ENCODE measurements at places on chromosomes 16 and 17. TPM values are rescaled to one million over a fixed set of nuclear protein-coding genes. Genes with fewer than 3 reads are reported as not detected.

JPH3 gene
- not detected for total RNA-seq

DRC3 gene
- 2.6 TPM for total RNA-seq

SUPT4H1 gene
- total RNA-seq = 62.6 TPM

CCL11 gene
- total RNA-seq = 1.3 TPM

GINS2 gene
- total RNA-seq = 0.92 TPM

RFWD3 gene
- total RNA-seq = 6.6 TPM

WNT3 gene
- 0.83 TPM for total RNA-seq

LHX1 gene
- total RNA-seq = not detected

ATAD5 gene
- total RNA-seq = 0.46 TPM

MSLN gene
- total RNA-seq = 4.0 TPM

FUS gene
- 156 TPM for total RNA-seq

SLC13A2 gene
- not detected for total RNA-seq

TBC1D3I gene
- total RNA-seq = not detected

RHBDF2 gene
- 11.6 TPM for total RNA-seq

G6PC1 gene
- not detected for total RNA-seq

MFAP4 gene
- total RNA-seq = 69.2 TPM

GRCh38 chr16:1300664-1301476 is 8.6 kb upstream of the UBE2I start:
- H3K27ac ChIP-seq = no peak overlapping the region
- H3K4me3 ChIP-seq = no peak overlapping the region
- peaks cover 15% of the 10 kb centered on the region for H3K4me1 ChIP-seq
- H3K27me3 ChIP-seq = peaks cover 36% of the 10 kb centered on the region
- peak; percentile 55 for DNase-seq

- H3K27ac ChIP-seq = no peak overlapping the region
- H3K4me3 ChIP-seq = no peak overlapping the region
- H3K4me1 ChIP-seq = no peaks in the 10 kb centered on the region
- H3K27me3 ChIP-seq = no peaks in the 10 kb centered on the region
- no peaks in the 10 kb centered on the region for H3K36me3 ChIP-seq
These were observed 78.6 kb downstream of the MRM1 start for GRCh38 chr17:36679815-36680467.

- no peaks in the 10 kb centered on the region for H3K36me3 ChIP-seq
- no peak overlapping the region for H3K27ac ChIP-seq
- DNase-seq = no peak
- no peaks in the 10 kb centered on the region for H3K27me3 ChIP-seq
- H3K4me1 ChIP-seq = peaks cover 4% of the 10 kb centered on the region
These were observed 8.7 kb downstream of the SNX29 start for GRCh38 chr16:11985250-11985649.

DNA sequence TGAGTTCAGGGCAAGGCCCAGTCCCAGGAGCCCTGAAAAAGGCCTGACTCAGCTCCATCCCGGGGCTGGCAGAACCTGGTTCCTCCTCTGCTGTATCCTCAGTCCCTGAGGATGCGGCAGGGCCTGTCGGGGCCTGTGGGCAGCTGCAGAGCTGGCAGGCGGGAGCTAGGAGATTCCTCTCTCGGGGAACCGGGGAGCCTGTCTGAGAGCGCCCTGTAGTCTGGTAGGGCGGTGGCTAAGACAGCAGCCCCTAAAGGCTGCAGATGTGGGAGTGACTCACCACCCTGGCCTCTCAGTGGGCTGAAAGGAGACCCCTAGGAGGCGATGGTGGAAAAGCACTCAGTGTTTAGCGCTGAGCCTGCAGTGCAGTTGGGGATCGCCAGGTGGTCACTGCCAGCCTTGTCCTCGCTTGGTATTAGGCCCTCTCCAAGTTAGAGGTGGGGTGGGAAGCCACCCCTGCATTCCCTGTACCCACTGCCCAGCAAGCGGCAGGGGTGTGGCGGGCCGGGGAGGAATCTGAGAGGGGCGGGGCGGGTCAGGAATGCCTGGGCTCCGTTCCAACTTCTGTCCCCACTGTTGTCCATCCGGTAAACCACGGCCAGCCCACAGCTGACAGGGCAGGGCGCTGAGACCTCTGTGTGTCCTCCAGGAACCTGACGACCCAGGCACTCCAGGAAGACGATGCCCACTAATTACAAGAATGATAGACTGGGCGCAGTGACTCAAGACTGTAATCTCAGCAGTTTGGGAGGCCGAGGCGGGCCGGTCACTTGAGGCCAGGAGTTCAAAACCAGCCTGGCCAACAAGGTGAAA is 29.5 kb upstream of the CDH1 start:
- peaks cover 10% of the 10 kb centered on the region for H3K27me3 ChIP-seq
- H3K4me1 ChIP-seq = no peaks in the 10 kb centered on the region
- H3K4me3 ChIP-seq = no peak overlapping the region
- no peak overlapping the region for H3K27ac ChIP-seq

- peaks cover 20% of the 10 kb centered on the region for H3K36me3 ChIP-seq
- H3K27ac ChIP-seq = peak overlapping the region; percentile 93
- DNase-seq = no peak
These were observed 30.3 kb downstream of the CPSF4L start for GRCh38 chr17:73231395-73231794.

GRCh38 chr17:44414394-44415155 is 25.1 kb upstream of the ITGA2B start:
- no peak for DNase-seq
- no peak overlapping the region for H3K27ac ChIP-seq
- H3K4me1 ChIP-seq = no peaks in the 10 kb centered on the region
- H3K4me3 ChIP-seq = no peak overlapping the region
- H3K27me3 ChIP-seq = no peaks in the 10 kb centered on the region

- peaks cover 3% of the 10 kb centered on the region for H3K27me3 ChIP-seq
- no peak overlapping the region for H3K27ac ChIP-seq
- no peak overlapping the region for H3K4me3 ChIP-seq
- no peak for DNase-seq
- no peaks in the 10 kb centered on the region for H3K36me3 ChIP-seq
These were observed 42.4 kb upstream of the LONP2 start for GRCh38 chr16:48201515-48202201.

DNA sequence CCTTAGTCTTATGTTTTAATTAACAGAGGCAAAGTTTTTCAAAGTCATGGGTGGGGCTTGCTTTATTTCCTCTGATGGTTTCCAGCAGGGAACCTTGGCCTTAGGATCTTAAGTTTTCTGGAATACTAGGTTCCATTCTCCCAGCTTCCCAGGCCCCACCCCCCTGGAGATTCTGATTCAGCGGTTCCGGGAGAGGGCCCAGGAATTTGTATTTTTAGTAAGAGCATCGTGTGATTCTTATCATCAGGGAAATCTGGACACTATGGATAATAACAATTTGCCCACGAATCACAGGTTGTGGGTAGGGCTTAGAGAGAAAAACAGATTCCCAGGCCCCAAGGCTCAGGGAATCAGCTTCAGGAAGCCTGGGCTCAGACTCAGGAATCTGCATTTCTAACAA is 263.6 kb downstream of the NTN1 start:
- H3K4me1 ChIP-seq = no peaks in the 10 kb centered on the region
- H3K4me3 ChIP-seq = no peak overlapping the region
- H3K36me3 ChIP-seq = no peaks in the 10 kb centered on the region
- H3K27me3 ChIP-seq = no peaks in the 10 kb centered on the region

- H3K27ac ChIP-seq = no peak overlapping the region
- H3K36me3 ChIP-seq = no peaks in the 10 kb centered on the region
- H3K27me3 ChIP-seq = no peaks in the 10 kb centered on the region
These were observed 640.8 kb downstream of the WWOX start for GRCh38 chr16:78740269-78740668.

- H3K27ac ChIP-seq = peak overlapping the region; percentile 70
- no peak overlapping the region for H3K4me3 ChIP-seq
- H3K27me3 ChIP-seq = no peaks in the 10 kb centered on the region
- peak; percentile 85 for DNase-seq
These were observed 54.2 kb downstream of the PLD6 start for GRCh38 chr17:17151962-17152361.

GRCh38 chr17:28812091-28812747 is 30.4 kb downstream of the FAM222B start:
- peak overlapping the region; percentile 23 for H3K27ac ChIP-seq
- H3K4me1 ChIP-seq = peaks cover 45% of the 10 kb centered on the region
- H3K36me3 ChIP-seq = no peaks in the 10 kb centered on the region
- H3K27me3 ChIP-seq = no peaks in the 10 kb centered on the region

- no peak for DNase-seq
- H3K4me1 ChIP-seq = peaks cover 51% of the 10 kb centered on the region
- peaks cover 29% of the 10 kb centered on the region for H3K36me3 ChIP-seq
- H3K27me3 ChIP-seq = no peaks in the 10 kb centered on the region
- H3K27ac ChIP-seq = peak overlapping the region; percentile 75
- H3K4me3 ChIP-seq = no peak overlapping the region
These were observed 45.9 kb downstream of the SREBF1 start for GRCh38 chr17:17790637-17791464.

DNA sequence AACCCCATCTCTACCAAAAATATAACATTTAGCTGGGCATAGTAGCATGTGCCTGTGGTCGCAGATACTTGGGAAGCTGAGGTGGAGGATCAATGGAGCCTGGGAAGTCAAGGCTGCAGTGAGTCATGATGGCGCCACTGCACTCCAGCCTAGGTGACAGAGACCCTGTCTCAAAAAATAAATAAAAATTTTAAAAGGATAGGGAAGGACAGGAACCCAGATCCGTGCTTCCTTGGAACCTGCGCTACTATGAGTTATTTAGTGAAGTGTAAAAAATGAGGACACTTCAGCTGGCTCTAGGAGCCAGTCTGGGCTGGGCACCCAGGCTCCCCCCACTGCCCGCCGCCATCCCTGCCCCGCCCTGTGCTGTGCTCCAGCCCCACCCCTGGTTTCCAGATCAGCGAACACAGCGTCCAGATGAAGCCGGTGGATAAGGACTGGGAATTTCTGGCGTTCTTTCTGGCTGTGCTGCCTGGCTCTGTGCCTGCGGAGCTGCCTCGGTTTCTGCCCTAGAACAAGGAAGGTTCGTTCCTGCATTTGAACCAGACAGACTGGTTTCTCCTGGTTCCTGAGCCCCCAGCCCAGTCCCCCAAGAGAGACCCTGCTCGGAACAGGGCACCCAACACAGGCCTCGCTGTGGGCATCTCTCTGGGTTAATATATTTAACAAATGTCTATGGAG is 18.5 kb downstream of the PLLP start:
- H3K4me3 ChIP-seq = no peak overlapping the region
- peak; percentile 78 for DNase-seq
- H3K27ac ChIP-seq = peak overlapping the region; percentile 78

- no peak overlapping the region for H3K27ac ChIP-seq
- no peaks in the 10 kb centered on the region for H3K27me3 ChIP-seq
These were observed 22.2 kb downstream of the CLTC start for GRCh38 chr17:59641799-59642484.

DNA sequence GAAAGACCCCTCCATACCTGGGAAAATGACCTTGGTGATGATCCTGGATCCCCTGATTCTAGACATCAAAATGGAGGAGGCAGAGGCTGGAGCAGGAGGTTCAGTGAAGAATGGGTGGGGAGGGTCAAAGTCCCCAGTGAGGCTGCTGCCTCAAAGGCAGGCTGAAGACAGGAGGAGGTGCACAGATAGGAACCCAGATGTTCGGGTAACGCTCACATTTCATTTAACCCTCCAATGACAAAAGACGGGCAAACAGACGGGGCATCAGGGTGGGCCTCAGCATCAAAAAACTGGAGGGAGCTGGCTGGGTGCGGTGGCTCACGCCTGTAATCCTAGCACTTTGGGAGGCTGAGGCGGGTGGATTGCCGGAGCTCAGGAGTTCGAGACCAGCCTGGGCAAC is at the start of gene ANKRD40CL:
ANKRD40CL (minus strand) TSS at position 73 of the 400 bp plus-strand sequence. CDS start 605 bp downstream, outside the sequence.
- no peak for DNase-seq
- H3K4me1 ChIP-seq = no peaks in the 10 kb centered on the region
- no peak within 1 kb of the TSS for H3K27ac ChIP-seq
- no peaks in the 10 kb centered on the region for H3K36me3 ChIP-seq
- H3K4me3 ChIP-seq = no peak within 1 kb of the TSS

- DNase-seq = no peak
- H3K4me1 ChIP-seq = no peaks in the 10 kb centered on the region
- no peak overlapping the region for H3K27ac ChIP-seq
- H3K36me3 ChIP-seq = no peaks in the 10 kb centered on the region
- H3K4me3 ChIP-seq = no peak overlapping the region
- no peaks in the 10 kb centered on the region for H3K27me3 ChIP-seq
These were observed 190.3 kb downstream of the CPPED1 start for GRCh38 chr16:12613131-12613991.

GRCh38 chr16:3101841-3102470 is 2.9 kb upstream of the ZSCAN10 start:
- no peak for DNase-seq
- peak overlapping the region; percentile 14 for H3K4me3 ChIP-seq
- peaks cover 7% of the 10 kb centered on the region for H3K4me1 ChIP-seq
- peak overlapping the region; percentile 85 for H3K27ac ChIP-seq
- H3K27me3 ChIP-seq = no peaks in the 10 kb centered on the region
- no peaks in the 10 kb centered on the region for H3K36me3 ChIP-seq

DNA sequence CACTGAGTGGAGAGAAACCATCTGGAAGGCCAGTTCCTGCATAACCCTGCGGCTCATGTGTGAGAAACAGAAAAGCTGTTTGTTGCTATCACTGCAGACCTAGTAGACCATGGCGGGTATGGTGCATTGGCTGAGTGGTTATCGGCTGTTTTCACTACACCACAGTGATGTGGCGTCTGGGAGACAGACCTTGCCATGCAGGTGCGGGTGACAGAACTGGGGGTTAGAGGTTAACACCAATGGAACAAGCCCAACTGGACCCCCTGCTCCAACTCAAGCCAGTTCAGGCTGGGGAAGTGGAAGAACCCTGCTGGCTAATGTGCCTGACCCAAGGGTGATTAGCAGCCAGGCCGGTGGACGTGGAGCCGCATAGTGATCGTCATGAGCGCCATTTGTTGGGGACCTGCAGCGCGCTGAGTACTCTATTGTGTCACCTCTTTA is 91.9 kb downstream of the IRF8 start:
- H3K27ac ChIP-seq = no peak overlapping the region
- H3K36me3 ChIP-seq = no peaks in the 10 kb centered on the region
- peaks cover 76% of the 10 kb centered on the region for H3K27me3 ChIP-seq
- DNase-seq = no peak
- no peaks in the 10 kb centered on the region for H3K4me1 ChIP-seq

DNA sequence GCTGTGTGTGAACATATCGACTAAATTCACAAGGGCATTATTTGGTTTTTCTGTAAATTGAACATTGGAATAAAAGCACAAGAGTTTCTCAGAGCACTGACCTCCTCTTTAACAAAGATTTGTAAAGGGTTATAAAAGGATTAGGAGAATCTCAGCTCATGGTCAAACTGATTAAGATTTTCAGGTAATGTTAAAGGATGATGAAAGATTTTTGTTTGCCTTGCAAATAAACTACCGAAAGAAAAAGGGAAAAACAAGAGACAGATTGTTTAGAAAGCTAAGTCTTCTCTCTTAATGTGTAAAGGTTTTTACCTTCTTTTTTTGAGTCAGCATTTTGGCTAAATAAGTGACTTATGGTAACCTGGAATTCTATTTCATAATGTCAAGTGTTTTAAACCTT is 47.6 kb upstream of the MED9 start:
- H3K36me3 ChIP-seq = no peaks in the 10 kb centered on the region
- H3K4me1 ChIP-seq = peaks cover 8% of the 10 kb centered on the region
- H3K27ac ChIP-seq = no peak overlapping the region
- H3K4me3 ChIP-seq = no peak overlapping the region
- no peaks in the 10 kb centered on the region for H3K27me3 ChIP-seq
- DNase-seq = no peak

- H3K27ac ChIP-seq = no peak overlapping the region
- no peaks in the 10 kb centered on the region for H3K27me3 ChIP-seq
- H3K4me1 ChIP-seq = peaks cover 12% of the 10 kb centered on the region
These were observed 385 bp downstream of the CFAP119 start for GRCh38 chr16:30761427-30761927.

- DNase-seq = no peak
- H3K4me1 ChIP-seq = peaks cover 4% of the 10 kb centered on the region
- no peak overlapping the region for H3K4me3 ChIP-seq
- peaks cover 51% of the 10 kb centered on the region for H3K27me3 ChIP-seq
- no peaks in the 10 kb centered on the region for H3K36me3 ChIP-seq
These were observed 7.1 kb downstream of the SLC25A39 start for GRCh38 chr17:44317545-44317944.

GRCh38 chr17:77926981-77927380 is 31.5 kb upstream of the TNRC6C start:
- H3K27ac ChIP-seq = no peak overlapping the region
- H3K4me1 ChIP-seq = peaks cover 8% of the 10 kb centered on the region
- no peak overlapping the region for H3K4me3 ChIP-seq
- no peaks in the 10 kb centered on the region for H3K36me3 ChIP-seq
